GM23338 (cell line): ENCODE measurements at places on chromosomes 5 and 9. TPM values are rescaled to one million over a fixed set of nuclear protein-coding genes. Genes with fewer than 3 reads are reported as not detected.

Gene FBXW5
- total RNA-seq = 102 and 111 TPM in 2 replicates

Gene CD74
- 49.8 and 54.8 TPM in 2 replicates for total RNA-seq

DNA sequence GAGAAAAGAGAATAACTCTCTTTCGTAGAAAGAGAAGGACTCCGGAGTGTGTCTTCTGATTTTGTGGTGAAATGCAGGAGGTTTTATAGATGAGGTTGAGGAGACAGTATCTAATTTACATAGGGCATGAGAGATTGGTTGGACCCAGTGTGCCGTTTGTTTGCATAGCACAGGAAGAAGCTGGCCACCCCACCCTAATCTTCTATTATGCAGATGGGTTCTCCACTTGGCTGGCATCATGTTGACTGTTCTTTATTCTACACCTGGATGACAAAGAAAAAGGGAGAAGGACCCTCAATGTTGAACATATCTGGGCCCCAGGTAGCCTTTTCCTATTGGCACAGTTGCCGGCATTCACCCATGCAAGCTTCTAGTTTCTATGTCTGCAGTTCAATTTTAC lies 23.2 kb upstream of the MINAR2 start:
- peak overlapping the region; percentile 92 for H3K27ac ChIP-seq
- DNase-seq = peak; percentile 41
- no peaks in the 10 kb centered on the region for H3K36me3 ChIP-seq
- peak overlapping the region; percentile 19; the same call in 1 of the 2 replicates for H3K4me3 ChIP-seq
- H3K27me3 ChIP-seq = no peaks in the 10 kb centered on the region

Gene C5orf63
- total RNA-seq = 2.1 and 6.8 TPM in 2 replicates

Gene SLC46A2
- total RNA-seq = not detected in 2 replicates
